ENCODE measurements at places on chromosomes 16 and 17.

- DNase-seq, result peak; percentile 54
Measured at GRCh38 chr17:41338961-41339485, 11.6 kb downstream of the KRT33A start.

DNA sequence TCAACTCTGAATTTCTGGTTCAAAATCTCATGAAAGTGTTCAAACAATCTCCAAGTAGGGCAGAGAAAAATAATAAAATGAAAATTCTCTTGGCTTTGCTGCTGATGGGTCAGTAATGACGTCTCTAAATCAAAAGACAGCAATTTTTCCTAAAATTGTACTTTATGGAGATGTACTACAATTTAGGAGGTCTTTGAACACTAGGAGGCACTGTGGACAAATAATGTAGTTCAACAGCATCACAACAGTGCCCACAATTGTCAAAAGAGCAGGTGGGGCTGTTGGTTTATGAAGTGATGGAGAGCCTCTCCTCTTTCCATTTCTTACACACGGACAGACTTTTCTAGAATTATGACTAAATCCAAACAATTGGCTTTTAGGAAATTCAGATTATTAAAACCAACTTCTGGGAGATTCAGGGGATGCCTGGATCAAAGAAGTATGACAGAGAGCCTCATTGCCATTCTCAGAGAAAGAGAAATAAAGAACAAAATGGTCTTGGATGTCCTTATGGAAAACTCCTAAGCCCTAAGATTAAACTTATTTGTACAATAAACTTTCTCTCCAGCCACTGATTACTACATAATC lies 23.8 kb downstream of the EZH1 start:
- peak; percentile 62 for DNase-seq

DNA sequence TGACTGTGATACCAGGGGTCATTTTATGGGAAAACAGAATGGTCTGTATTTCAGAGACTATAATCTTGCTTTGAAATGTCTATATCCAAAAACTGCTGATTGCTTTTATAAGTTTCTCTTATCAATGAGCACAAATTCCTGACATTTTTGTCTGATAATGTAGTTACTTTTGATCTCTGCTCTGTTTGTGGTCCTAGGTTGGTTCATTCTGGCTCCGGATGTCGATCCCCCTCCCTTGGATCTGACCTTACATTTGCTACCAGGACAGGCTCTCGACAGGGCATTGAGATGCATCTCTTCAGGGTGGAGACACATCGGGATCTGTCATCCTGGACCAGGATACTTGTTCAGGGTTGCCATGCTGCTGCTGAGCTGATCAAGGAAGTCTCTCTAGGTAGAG lies 27.3 kb upstream of the VPS4A start:
- no peak for DNase-seq

- no peak for DNase-seq
Measured at GRCh38 chr17:9238340-9239245, 217.3 kb downstream of the NTN1 start.

DNA sequence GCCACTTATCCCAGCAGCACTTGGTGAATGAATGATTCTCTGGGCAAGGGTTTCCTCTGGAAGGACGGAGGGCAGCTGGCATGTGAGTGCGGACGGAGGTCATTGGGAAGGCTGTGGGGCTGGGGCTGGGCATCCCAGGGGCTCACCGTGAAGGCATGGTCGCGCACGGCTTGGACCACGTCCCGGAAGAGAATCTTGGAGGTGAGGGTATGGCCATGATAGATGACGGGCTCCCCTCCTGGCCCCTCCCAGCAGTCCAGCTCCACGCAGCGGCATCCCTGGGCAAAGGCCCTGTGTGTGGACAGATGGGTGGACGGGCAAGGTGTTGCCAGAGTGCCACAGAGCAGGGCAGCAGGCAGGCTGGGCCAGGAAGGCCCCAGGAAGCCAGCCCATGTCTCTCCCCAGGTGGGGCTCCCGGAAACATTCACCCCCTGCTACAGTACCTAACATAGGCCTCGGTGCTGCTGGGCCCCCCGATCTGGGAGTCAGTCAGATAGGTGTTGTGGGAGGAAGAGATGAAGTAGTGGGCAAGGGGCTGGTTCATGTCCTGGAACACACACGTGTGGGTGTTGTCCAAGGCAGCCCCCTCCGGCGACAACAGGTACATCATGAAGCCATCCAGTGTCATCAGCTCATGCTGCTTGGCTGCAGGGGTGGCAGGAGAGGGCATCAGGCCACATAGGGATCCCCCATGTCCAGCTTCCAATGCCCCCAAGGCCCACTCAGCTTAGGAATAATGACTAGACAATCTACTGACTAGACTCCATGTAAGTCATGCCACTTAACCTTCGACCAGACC lies 14.3 kb downstream of the PLCD3 start:
- no peak for DNase-seq

DNA sequence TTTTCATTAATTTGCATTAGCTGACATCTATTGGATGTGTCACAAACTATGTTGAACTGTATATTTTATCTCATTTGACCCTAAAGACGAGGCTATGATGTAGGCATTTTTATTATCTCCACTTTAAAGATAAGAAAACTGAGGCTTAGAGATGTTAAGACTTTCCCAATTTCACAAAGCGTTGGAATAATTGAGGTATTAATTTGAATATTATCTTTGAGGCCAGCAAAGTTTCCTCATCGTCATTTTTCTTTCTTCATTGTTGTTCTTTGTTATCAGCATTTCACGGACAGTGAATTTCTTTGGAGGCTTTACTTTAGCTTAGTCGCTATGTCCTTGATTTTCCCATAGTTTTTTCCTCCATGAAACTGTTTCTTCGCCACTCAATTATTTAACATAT lies 227.5 kb upstream of the MYOCD start:
- no peak for DNase-seq

- no peak for DNase-seq
Measured at GRCh38 chr17:70520447-70520846, 351.1 kb downstream of the KCNJ2 start.

DNA sequence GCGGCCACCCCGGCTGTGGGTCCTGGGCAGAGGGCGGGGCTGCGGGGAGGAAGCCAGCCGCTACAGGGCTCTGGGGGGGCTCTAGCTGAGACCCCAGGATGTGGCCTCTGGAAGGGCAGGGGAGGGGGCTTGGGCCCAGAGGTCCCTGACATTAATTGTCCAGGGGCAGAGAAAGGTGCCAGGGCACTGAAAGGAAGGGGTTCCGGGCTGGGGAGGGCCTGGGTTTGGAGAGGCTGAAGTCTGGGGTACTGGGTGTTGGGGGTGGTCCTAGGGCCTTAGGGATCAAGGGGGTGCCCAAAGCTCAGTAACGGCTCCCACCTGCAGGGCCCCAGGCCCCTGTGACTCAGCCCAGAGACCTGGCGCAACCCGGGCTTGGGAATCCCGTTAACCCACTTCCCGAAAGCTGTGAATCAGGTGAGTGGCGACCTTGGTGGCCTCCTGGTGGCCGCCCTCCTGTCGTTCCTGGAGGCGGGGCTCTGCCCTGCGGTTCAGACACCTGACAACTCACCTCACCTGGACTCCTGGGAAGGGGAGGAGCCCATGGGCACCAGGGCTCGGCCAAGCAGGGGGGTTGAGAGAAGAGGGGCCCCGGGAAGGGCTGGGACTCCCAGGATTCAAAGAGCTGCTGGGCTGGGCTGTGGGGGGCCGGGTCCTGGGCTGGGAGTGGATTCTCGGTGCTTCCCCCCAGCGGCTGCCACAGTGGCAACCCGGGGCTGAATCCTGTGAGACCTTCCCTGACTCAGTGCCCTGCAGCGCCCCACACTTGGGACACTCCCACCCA lies 465 bp upstream of the PRSS22 start:
- DNase-seq, result no peak

DNA sequence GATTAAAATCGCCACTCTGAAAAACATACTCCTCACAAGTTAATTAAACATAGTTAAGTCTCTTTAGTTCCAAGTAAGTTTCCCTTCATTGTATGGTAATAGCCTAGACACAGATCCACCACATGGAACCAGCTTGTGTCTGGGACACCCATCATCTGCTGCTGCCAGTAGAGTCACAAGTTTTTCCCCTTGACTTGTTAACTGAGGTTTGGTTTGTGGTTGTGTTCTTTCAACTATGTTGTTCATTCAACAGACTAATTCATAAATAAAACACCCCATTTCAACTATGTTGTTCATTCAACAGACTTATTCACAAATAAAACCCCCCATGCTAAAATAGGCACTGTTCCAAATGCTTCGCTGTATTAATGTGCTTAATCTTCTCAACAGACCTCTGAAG lies 24.4 kb downstream of the YWHAE start:
- DNase-seq, result no peak

DNA sequence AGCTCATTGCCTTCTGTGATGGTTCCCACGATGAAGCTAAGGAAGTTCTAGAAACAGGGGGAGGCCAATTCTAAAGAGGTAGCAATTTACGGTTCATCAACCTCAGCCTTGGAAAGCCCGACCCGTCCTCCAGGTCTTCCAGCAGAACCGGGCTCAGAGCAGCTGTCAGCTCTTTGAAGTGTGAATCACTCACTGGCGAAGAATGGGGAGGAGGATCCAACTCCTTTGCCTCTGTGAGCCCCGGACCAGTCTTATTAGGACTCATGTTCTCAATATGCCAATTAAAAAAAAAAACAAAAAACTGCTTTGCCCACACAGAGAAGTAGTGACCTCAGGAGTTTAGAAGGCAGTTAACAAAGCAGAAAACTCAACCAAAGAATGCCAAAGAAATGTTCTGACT lies 31.4 kb downstream of the STX8 start:
- DNase-seq, result no peak

DNA sequence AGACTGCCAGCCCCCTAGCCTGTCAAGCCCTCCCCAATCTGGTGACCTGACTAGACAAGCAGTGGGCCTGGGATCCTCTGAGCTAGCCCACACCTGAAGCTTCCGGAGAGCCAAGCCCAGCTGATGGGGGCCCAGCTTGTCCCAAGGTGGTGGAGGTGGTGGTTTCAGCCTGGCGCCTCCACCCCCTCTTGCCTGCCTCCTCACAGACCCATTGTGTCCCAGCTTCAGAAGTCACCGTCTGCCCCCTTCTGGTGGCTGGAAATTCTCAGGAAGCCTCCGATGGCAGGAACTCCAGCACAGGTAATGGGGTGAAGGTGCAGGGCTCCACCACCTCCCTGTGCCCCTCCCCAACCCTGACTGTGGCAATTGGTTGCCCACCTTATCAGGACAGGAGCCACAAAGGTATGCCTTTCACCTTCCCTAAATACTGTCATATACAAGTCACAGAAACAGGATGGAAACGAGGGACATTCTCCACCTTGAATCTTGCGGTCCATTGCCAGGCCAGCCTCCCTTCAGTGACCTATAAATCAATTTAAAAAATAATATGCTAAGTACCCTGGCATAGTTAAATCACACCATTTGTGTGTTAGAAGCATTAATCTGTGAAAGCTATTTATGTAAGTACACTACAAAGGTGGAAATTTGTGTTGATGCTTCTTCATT lies 66.0 kb upstream of the ZNF423 start:
- peak; percentile 49 for DNase-seq
